ENCODE measurements at places on chromosomes 11 and 22.

- DNase-seq = no peak
These were observed 32.4 kb downstream of the NF2 start for GRCh38 chr22:29635734-29636357.

DNA sequence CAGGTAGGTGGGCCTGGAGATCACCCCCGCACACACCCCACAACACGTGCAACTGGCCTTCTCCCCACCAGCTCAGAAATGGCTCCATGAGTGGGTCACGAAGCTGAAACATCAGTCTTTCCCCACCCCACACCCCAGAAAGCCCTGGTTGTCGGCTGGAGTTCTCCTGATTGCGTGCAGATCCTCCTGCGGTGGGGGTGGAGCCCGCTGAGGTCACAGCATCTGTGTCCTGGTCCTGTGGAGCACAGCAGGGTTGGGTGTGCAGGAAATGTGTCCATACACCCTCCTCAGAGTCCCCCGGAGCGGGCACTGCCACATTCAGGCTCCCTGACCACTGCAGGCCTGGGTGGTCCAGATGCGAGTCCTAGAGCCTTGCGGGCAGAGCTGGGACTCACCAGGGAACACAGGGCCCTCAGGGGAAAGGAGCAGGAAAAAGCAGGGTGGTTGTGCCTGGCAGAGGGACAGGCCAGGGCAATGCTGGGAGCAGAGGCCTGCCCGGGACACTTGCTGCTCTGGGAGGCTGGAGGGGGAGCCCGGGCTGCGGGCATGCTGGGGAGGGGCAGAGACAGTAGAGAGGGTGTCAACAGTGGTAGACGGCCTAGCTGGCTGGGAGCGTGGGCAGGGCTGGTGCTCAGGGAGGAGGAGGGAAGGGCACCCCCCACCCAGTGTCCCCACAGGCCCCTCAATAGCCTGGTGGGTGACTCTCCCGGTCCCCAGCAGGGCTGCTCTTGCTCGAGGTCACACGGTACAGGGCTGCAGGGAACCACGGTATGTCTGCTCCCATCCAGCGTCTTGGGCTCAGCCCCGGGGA is 42.4 kb upstream of the PPARA start:
- DNase-seq = no peak

DNA sequence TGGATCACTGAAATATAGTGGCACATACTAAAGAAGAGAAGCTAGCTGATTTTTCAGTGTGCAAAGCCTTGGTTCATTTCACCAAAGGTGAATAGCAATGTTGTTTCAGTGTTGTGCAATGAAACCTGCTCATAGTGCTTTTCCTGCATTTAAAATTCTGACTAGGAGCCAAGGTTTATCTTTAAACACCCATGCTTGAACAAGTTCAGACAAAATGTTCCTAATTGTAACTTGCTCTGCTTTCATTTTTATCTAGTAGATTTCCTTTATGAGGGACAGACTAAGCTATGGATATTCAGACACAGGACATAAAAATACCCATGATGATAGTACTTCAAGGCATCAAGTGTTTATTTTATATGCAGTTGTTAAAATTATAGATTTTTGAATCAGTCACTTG is 47.7 kb downstream of the BBOX1 start:
- no peak for DNase-seq

- no peak for DNase-seq
These were observed 25.2 kb downstream of the RAB39A start for GRCh38 chr11:107953446-107953845.

DNA sequence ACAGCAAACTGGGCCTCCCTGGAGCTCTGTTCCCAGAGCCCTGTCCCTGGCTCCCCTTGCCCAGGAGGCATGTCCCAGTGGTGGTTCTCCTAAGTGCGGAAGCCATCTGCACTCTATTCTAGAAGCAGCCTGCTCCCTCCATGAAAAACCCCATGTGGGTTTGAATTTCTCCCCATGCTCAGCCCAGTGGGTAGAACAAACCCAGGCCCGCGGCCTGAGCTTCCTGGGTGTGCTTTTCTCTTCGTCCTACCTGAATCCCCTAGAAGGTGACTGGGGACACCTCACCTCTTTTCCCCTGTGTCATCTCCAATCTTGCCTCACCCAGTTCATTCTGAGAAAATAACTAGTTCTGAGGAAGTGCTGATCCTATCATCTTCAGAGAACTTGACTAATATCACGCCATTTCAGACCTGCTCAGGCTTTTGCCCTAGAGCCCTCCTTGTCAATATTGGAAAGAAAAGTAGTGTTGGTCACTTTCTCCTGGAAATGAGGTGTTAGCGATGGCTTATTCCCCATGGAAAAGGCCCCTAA is 15.9 kb downstream of the IL10RA start:
- DNase-seq = no peak

All from smooth muscle cell of the brain vasculature (primary cell).